Muscle of leg (tissue), 16 donors: ENCODE measurements at places on chromosomes 7 and 10.
A peak's percentile ranks its signal among the peaks of the same experiment; 100 is the strongest.

GRCh38 chr10:22704942-22705341 lies 9.4 kb downstream of the PIP4K2A start:
- DNase-seq = no peak

- DNase-seq = no peak
These were observed 133.7 kb downstream of the SNX13 start for GRCh38 chr7:17806631-17807030.

DNA sequence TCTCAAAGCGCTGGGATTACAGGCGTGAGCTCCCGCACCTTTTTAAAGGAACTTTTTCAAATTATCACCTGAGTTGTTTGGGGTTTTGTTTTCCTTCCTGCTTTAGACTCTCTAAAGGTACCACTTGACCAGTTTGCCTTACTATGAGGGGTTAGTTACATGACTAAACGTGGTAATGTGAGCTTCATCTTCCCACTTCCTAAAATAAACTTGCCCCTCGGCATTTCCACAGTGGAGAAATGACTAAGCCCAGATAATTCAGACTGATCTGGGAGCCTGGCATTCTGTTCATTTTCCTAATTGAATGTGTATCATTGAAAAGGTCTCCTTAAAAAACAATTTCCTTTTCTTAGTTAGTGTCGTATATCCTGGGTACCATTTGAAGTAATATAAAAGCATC lies 163.4 kb downstream of the PLXDC2 start:
- no peak for DNase-seq

DNA sequence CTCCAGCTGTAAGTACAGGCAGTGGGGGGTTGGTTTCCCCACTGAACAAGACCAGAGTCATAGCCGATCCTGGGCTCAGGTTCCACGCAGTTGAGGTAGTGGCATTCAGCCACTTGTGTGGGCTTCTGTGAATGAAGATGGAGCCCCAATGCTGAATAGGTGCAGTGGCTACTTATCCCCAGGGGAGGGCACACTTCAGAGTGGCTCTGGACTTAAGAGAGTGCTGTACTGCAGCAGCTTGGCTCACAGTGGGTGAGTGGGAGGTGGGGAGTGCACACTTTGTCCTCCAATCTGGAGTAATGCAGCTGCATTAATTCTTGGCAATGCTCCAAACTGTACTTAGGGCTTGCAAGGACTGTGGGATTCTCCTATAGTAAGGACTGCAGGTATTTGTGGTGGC lies 81.9 kb downstream of the BUB3 start:
- peak; percentile 6 for DNase-seq

- DNase-seq = no peak
These were observed 126.9 kb downstream of the C1GALT1 start for GRCh38 chr7:7309203-7309602.

DNA sequence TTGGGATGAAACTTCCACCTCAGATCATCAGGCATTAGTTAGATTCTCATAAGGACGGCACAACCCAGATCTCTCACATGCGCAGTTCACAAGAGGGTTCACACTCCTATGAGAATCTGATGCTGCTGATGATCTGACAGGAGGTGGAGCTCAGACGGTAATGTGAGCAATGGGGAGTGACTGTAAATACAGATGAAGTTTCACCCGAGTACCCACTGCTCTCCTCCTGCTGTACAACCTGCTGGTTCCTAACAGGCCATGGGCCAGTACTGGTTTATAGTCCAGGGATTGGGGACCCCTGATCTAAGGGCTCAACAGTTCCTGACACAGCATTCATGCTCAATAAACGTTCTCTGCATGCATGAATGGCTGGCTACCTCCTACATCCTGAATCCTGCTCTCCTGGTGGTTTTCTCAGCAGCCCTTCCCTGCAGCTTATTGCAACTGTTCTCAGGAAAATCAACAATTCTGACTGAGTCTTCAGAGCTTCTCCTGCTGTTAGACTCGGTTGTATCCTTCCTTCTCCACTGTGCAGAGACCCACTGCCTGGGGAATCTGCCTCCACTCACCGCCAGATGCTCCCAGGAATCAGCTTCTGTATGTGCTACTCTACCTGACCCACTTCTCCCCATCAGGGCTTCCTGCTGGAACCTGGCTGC lies 17.4 kb downstream of the PDE6C start:
- no peak for DNase-seq
